Left lung (tissue), 14 donors: ENCODE measurements at places on chromosomes 5 and 9. TPM values are rescaled to one million over a fixed set of nuclear protein-coding genes. Genes with fewer than 3 reads are reported as not detected.

The PDE6A gene
- not detected for total RNA-seq

The FBXL7 gene
- total RNA-seq: 14.5 TPM

The SHISAL2B gene
- 0.45 TPM for total RNA-seq

The SAXO1 gene
- not detected for total RNA-seq

The DAB2IP gene
- total RNA-seq: 53.4 TPM

The MXD3 gene
- 12.4 TPM for total RNA-seq

The CCNO gene
- total RNA-seq: 0.23 TPM

The PCDHB14 gene
- 3.0 TPM for total RNA-seq

The QRFP gene
- total RNA-seq: not detected

DNA sequence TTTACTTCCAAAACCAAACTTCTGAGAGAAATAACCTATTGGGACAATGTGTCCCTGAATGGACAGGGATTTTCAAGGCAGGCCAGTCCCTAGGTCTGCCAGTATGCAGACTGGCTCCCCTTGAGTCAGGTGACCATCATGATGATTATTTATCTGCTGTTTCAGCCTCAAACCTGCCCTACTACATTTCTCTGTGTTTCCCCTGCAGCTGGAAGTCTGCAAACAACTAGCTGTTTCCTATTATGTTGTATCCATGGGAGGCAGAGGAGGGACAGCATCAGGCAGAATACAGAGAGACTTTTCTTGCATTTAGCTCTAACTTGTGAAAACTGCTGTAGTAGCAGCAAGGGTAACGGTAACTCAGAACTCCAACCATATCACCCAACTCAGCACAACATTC is 36.2 kb upstream of the IFNK start:
- H3K27me3 ChIP-seq: no peaks in the 10 kb centered on the region
- H3K27ac ChIP-seq: no peak overlapping the region
- H3K4me1 ChIP-seq: no peaks in the 10 kb centered on the region
- DNase-seq: no peak
- H3K36me3 ChIP-seq: no peaks in the 10 kb centered on the region

DNA sequence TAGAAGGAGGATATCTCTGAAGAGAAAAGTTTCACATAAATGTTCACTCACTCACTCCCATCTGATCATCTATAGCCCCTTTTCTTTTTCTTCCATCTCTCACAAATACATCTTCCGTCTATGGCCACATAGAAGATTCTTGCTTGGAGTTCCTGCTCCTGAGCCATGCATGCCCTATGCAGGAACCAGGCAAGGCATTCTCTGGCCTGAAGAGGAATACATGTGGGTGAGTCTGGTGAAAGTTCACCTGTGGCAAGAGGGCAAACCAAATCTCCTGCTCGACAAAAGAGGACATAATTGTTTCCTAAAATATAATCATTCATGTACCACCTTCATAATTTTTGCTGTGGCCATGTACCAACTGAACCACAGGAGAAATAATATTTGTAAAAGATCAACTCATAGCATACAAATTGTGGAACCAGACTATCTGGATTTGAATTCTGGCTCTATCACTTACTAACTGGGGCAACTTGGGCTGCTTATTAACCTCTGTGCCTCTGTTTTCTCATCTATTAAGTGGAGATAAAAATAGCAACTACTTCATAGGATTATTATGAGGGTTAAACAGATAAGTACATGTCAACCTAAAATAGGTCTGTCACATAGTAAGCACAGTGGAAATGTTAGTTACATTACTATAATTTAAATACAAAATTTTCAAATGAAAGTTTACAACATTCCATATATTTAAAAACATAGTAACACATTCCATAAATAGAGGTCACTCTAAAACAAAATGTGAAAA is 121.2 kb upstream of the NFIB start:
- H3K4me3 ChIP-seq: no peak overlapping the region
- no peak overlapping the region for H3K27ac ChIP-seq
- no peaks in the 10 kb centered on the region for H3K36me3 ChIP-seq
- no peaks in the 10 kb centered on the region for H3K27me3 ChIP-seq

DNA sequence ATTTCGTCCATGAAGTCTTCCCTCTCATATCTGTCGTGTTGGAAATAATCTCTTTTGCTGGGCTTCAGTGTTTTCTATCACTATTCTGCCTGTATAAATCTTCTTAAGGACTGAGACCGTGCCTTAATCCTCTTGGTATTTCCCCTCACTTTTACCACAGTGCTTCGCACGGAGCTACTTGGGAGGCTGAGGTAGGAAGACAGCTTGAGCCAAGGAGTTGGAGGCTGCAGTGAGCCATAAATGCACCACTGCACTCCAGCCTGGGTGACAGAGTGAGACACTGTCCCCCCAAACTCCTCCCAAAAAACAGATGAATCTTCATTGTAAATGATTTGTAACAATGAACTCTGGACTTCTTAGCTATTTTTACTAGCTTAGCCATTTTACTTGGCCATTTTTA is 57.8 kb downstream of the PHAX start:
- H3K36me3 ChIP-seq: no peaks in the 10 kb centered on the region
- no peaks in the 10 kb centered on the region for H3K4me1 ChIP-seq
- H3K27ac ChIP-seq: no peak overlapping the region
- no peaks in the 10 kb centered on the region for H3K27me3 ChIP-seq
- DNase-seq: no peak
- H3K4me3 ChIP-seq: no peak overlapping the region

GRCh38 chr9:81852820-81853219 is 75.4 kb upstream of the SPATA31D4 start:
- H3K36me3 ChIP-seq: no peaks in the 10 kb centered on the region
- H3K27ac ChIP-seq: no peak overlapping the region
- H3K4me1 ChIP-seq: no peaks in the 10 kb centered on the region
- no peaks in the 10 kb centered on the region for H3K27me3 ChIP-seq

DNA sequence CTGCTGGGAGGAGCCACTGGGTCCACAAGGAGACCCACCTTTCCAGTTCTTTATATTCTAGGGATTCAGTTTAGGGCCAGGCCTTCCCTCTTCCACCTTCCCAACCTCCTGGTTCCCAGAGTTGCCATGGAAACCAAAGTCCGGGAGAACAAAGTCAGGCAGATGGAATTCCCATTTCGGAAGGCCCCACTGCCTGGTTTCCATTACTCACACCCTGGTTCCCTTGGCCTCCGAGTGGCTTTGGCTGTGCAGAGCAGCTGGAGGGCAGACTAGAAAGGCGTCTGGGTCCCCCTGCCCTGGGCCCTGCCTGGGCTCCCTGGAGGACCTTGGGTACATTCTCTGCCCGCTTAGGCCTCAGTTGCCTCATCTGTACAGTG is 136.1 kb downstream of the RGS3 start:
- no peak overlapping the region for H3K4me3 ChIP-seq
- no peaks in the 10 kb centered on the region for H3K27me3 ChIP-seq
- H3K27ac ChIP-seq: peak overlapping the region; percentile 44

GRCh38 chr9:101449071-101449721 is 13.6 kb upstream of the ALDOB start:
- no peak overlapping the region for H3K27ac ChIP-seq
- no peaks in the 10 kb centered on the region for H3K36me3 ChIP-seq
- no peaks in the 10 kb centered on the region for H3K4me1 ChIP-seq
- peak overlapping the region; percentile 37 for H3K4me3 ChIP-seq

DNA sequence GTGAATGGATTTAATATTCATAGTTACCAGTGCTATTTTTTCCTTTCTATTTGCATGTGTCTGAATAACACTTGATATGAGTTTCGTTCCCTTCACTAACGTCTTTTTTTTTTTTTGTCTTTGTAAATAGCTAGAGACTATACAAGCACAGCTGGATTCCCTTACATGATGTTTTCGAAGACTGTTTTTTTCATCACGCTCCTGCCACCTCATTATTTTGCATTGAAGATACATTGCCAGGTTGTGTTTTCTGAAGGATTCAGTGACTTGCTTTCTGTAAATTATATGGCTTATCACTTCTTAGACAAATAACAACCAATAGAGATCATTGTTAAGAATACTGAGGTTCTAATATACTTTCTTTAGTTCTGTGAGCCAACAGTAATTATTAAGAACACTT is 207.5 kb downstream of the COMMD10 start:
- no peaks in the 10 kb centered on the region for H3K36me3 ChIP-seq
- H3K4me1 ChIP-seq: no peaks in the 10 kb centered on the region
- H3K27ac ChIP-seq: no peak overlapping the region
- DNase-seq: no peak

DNA sequence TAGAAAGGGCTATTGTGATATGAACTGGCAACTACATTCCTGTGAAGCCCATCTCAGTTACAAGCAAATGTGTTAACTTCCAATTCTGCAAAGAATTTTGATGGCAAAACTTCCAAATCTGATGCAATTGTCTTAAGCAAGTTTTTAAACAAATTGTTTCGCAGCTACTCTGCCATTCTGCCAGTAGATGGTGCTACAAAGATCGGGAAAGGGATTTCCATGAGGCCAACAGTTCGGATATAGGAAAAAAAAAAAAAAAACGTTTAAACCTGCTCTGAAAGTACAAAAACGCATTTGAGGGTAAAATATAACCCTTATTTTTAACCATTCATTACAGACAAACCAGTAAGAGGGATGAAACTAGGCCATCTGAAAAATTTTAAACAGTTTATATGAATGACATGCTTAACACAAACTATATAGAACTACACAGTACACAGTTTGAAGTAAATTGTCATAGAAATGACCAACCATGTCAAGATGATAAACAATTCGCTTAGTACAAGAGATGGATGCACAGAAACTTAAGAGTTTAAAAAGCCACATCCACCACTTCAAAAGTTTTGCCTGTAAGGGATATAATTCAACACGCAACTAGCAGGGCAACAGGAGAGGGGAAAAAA is 2.2 kb downstream of the HNRNPA0 start:
- H3K4me1 ChIP-seq: peaks cover 39% of the 10 kb centered on the region
- H3K27me3 ChIP-seq: no peaks in the 10 kb centered on the region
- H3K4me3 ChIP-seq: peak overlapping the region; percentile 74
- DNase-seq: peak; percentile 65
- no peaks in the 10 kb centered on the region for H3K36me3 ChIP-seq

- H3K27me3 ChIP-seq: no peaks in the 10 kb centered on the region
- no peak for DNase-seq
- no peaks in the 10 kb centered on the region for H3K36me3 ChIP-seq
- no peak overlapping the region for H3K4me3 ChIP-seq
These were observed 1026.3 kb downstream of the TAF11L14 start for GRCh38 chr5:18660511-18660910.

DNA sequence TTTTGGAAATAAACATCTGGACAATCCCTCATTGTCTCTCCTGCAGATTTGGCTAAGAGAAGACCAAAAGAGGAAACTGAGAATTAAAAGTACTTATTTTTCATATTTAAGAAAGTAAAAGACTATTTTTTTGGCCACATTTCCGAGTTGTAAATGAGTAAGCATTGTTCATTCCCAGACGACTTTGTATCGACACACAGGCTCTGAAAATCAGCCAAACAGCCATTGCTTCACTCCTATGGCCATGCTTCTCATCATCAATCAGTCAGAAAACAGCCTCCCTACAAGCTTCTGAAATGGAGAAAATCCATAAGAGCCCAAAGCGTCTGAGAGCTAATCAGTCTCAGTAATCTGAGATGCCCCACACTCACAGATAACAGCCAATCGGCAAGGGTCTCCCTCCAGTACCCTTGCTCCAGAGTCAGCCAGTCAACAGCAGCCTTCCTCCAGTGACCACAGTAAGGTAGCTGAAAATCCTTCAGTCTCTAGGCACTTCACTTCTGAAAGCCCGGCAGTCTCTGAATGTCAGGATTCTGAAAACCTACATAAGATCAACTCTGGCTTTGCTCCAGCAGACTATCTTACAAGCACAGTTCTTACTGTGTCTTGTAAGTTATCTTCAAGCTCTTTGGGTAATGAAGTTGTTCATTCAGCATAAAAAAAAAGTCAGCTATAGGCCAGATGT is 30.9 kb downstream of the CDO1 start:
- DNase-seq: no peak
- no peak overlapping the region for H3K27ac ChIP-seq
- no peaks in the 10 kb centered on the region for H3K36me3 ChIP-seq
- no peaks in the 10 kb centered on the region for H3K4me1 ChIP-seq
- peaks cover 2% of the 10 kb centered on the region for H3K27me3 ChIP-seq

DNA sequence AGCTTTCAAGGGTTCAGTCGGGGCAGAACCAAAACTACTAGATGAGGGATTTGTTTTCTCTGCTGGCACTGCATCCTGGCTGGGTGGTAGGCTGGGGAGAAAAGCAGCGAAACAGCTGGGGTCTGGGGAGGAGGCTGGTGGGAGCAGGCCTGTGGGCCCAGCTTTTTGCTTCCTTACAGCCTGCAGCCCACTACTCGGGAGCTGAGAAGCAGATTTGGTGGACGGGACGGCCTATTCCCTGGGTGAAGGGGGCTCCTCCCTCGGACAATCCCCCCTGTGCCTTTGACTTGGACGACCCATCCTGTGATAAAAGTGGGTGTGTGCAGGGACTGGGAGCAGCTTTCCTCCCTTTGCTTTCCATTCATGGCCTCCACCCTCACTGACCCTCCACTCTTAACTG is 9.1 kb downstream of the NPR2 start:
- peaks cover 23% of the 10 kb centered on the region for H3K36me3 ChIP-seq
- H3K27ac ChIP-seq: no peak overlapping the region
- H3K4me3 ChIP-seq: no peak overlapping the region
- no peaks in the 10 kb centered on the region for H3K27me3 ChIP-seq
- no peaks in the 10 kb centered on the region for H3K4me1 ChIP-seq

GRCh38 chr9:108392877-108393276 is 462.9 kb downstream of the ACTL7B start:
- H3K36me3 ChIP-seq: no peaks in the 10 kb centered on the region
- H3K4me3 ChIP-seq: no peak overlapping the region
- H3K27me3 ChIP-seq: no peaks in the 10 kb centered on the region
- no peak overlapping the region for H3K27ac ChIP-seq

- no peaks in the 10 kb centered on the region for H3K36me3 ChIP-seq
- H3K27me3 ChIP-seq: no peaks in the 10 kb centered on the region
- DNase-seq: peak; percentile 78
- H3K4me1 ChIP-seq: no peaks in the 10 kb centered on the region
These were observed 97.1 kb upstream of the TAF11L2 start for GRCh38 chr5:17400724-17401469.

GRCh38 chr5:125525356-125525755 is 778.9 kb upstream of the ZNF608 start:
- DNase-seq: no peak
- no peaks in the 10 kb centered on the region for H3K27me3 ChIP-seq
- H3K36me3 ChIP-seq: no peaks in the 10 kb centered on the region
- no peak overlapping the region for H3K4me3 ChIP-seq
- no peaks in the 10 kb centered on the region for H3K4me1 ChIP-seq
- no peak overlapping the region for H3K27ac ChIP-seq

- H3K4me1 ChIP-seq: peaks cover 17% of the 10 kb centered on the region
- H3K27me3 ChIP-seq: no peaks in the 10 kb centered on the region
- DNase-seq: no peak
- H3K4me3 ChIP-seq: no peak overlapping the region
- H3K27ac ChIP-seq: no peak overlapping the region
- H3K36me3 ChIP-seq: no peaks in the 10 kb centered on the region
These were observed 5.7 kb downstream of the NIPSNAP3B start for GRCh38 chr9:104769655-104770054.

GRCh38 chr5:67102708-67103107 is 93.9 kb downstream of the CD180 start:
- no peak overlapping the region for H3K27ac ChIP-seq
- no peak for DNase-seq
- no peak overlapping the region for H3K4me3 ChIP-seq
- H3K36me3 ChIP-seq: no peaks in the 10 kb centered on the region
- H3K27me3 ChIP-seq: no peaks in the 10 kb centered on the region

GRCh38 chr9:35105571-35106342 is 2.8 kb upstream of the STOML2 start:
- no peak overlapping the region for H3K27ac ChIP-seq
- H3K36me3 ChIP-seq: no peaks in the 10 kb centered on the region

- no peaks in the 10 kb centered on the region for H3K36me3 ChIP-seq
- no peak overlapping the region for H3K27ac ChIP-seq
- no peak overlapping the region for H3K4me3 ChIP-seq
- no peak for DNase-seq
These were observed 389.6 kb downstream of the SEMA5A start for GRCh38 chr5:9156282-9156681.
